Activated T-cell treated with anti-CD3 and anti-CD28 coated beads for 4 hours (primary cell): ENCODE measurements at places on chromosomes 16 and 17.
A peak's percentile ranks its signal among the peaks of the same experiment; 100 is the strongest.

DNA sequence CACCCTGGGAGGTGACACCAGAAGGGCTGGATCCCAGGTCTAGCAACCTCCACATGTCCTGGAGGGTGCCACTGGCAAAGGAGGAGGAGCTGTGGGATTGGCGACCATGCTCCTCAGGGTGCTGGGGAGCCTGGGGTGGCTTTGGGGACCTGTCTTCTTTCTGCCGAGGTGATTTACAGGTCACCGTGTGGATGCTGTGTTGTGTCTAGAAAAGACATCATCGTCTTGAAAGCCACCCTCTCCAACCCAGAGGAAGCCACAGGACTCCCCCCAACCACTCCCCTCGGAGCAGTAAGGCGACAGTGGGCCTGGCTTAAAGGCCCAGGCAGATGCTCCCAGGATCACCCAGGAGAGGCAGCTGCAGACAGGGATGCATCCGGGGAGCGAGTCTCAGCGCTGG, 29.7 kb upstream of the FASN start:
- DNase-seq, result no peak

GRCh38 chr16:27786221-27786922, 236.4 kb downstream of the KATNIP start:
- no peak for DNase-seq

DNA sequence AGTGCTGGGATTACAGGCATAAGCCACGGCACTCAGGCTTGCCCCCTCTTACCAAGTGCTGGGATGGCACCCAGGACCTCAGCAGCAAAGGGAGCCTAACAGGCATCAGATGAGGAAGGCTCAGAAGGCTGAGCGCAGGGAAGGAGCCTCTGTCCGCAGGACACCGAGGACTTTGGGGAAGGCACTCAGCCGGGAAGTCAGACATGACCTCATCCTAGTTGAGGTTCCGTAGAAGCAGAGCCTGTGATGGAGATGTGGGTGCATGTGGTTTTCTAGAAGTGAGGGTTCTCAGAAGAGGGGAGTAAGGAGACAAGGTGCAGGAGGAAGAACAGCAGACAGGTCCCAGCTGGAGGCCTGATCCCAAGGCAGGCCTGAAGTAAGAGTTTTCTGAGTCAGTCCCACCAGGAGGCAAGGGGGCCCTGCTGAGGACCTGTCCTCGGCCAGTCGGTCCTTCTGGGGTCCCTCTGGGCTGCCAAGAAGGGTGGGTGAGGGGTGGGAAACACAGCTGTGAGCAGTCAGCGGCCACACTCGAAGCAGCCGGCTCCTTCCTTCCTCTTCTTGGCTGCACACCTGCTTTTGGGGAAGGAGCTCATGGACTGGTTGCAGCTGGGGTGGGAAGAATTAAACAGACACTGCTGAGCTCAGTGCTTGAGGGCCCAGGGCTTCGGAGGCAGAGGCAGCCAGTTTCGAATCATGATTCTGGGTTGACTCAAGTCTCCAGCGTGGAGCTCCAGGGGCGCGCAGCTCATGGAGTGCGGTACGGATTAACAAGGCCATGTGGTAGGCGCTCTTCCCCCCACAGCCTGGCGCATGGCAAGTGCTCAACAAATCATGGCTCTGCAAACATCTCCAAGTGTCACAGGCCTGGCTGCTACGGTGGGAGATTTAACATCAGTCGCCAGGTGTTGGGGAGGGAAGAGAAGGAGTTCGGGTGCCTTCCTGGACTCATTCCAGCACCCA, 38.9 kb upstream of the SNN start:
- no peak for DNase-seq

- DNase-seq, result no peak
Observed at GRCh38 chr17:78735832-78736525, 46.1 kb downstream of the CYTH1 start.

- DNase-seq, result no peak
Observed at GRCh38 chr17:39704821-39705551, 5.1 kb downstream of the ERBB2 start.

- no peak for DNase-seq
Observed at GRCh38 chr16:80790751-80791150, 13.6 kb downstream of the CDYL2 start.

DNA sequence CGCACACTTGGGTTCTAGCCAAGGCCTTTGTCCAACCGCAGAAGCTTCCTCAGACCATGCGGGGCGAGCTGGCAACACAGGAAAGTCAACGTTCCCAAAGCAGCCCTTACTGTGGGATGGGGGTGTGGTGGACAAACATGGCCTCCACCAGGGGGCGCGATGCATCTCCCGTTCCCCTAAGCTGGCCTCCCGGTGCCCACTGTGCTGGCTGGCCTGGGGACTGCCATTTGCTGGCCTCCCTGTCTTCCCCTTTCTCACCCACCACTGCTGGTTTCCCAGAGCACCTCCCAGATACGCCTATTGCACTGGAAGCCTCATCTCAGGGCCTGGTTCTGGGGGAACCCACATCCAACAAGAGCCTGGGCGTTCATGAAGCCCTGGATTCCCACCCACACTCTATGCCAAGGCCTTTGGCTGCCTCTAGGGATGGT, 145.3 kb downstream of the IRF8 start:
- no peak for DNase-seq

DNA sequence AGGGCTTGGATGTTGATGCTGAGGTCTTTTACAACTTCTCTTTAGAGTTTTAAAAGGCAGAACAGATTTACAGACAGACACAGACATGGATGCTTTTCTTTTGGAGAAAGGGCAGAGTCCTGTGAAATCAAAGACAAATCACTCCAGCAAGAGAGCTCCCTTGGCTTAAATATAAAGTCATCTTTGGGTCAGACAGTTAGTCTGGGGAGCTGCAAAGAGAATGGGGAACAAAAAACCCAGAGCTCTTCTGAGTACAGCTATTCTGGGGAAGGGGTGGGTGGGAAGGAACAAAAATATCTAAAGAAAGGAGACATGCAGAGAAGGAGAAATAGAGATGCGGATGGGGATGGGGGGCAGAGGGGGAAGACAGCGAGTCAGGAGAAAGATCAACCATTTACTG, 266.6 kb downstream of the XYLT1 start:
- no peak for DNase-seq

DNA sequence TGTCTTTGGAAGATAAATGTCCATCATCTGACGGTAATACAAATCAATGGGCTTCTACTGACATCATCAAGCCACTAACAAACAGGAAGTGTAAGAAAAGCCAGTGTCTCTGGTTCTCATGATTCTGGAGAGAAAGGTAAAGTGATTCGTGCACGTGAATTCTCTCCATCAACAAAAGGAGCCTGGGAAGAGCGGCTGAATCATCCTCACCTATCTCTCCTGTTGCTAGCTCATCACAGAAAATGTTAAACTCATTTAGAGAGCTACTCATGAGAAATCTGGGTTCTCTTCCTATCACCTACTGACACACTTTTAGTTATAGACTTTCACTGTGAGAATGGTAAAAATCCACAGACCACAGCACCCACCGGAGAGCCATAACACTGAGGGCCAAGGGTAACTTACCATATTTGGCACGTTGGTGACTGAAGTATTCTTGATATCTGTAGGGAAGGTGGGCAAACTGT, 70.3 kb downstream of the CREBBP start:
- no peak for DNase-seq

GRCh38 chr16:75263291-75263962, 12.0 kb upstream of the BCAR1 start:
- DNase-seq, result no peak

DNA sequence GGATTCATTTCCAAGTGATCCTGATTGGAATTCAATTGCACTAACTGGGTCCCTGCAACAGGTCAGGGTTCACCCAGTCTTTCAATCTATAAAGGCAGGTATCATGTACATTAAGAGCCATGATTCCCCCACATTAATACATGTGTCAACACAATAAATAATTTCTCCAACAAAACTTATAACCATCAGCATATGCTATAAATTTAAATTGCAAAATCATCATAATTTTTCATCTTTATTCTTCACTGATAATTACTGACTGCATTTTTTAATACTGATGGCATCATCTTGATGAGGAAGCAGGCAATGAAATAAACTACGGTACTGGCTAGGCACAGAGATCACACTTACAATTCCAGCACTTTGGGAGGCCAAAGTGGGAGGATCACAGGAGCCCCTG, 59.4 kb downstream of the ZFHX3 start:
- no peak for DNase-seq

GRCh38 chr17:77556383-77557061, 402.0 kb upstream of the TNRC6C start:
- no peak for DNase-seq

DNA sequence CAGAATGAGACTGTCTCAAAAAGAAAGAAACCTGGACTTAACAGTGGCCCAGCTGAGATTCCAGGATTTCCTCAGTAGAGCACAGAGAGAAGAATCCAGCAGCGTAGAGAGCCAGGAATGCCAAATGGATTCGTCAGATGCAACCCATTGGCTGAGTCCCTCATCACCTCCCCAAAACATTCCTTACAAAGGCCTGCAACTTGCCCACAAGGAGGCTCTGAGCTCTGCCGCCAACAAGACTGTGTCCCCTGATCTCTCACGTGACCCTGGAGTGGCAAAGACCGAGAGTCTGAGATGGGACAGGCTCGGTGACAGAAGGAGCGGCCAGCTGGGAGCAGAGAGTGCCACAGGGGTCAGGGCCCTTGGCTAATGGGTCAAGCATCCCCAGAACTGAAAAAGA, 6.9 kb upstream of the CHMP6 start:
- DNase-seq, result no peak

DNA sequence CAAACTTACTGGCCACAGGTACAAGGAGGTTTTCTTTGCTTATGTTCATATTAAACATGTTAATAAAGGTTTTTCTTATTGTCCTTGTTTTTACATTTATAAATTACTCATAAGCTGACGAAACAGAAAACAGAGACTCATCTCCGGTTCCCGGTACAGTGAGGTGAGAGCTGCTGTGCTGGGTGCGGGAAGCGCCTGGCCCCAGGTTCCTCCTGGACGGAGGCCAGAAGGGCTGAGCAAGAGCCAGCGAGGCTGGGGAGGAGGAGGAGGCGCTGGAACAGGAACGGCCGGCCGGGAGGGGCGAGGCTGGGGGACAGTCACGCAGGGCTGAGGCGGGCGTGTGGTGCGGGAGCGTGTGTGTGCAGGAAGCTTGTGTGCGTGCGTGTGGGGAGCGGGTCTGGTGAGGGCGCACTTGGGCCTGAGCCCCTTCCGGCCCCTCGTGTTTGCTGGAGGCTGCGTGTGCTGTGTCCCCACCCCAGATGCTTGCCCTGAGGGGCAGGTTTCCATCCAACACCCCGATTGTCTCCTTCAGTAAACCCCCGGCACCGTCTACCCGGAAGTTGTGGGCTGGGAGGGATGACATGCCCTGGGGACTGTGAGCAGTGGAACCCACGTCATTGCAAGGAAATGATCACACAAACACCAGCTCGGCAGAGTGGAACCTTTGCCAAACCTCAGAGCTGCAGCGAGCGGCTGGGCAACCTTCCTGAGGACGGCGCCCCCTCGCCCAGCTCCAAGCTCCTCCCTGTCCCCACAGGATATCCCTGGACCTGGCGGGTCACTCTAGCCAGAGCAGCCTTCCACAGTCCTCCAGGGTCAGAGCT, 19.5 kb downstream of the CD7 start:
- DNase-seq, result peak; percentile 88

GRCh38 chr16:85824161-85825135, 25.0 kb downstream of the COX4I1 start:
- DNase-seq, result no peak

DNA sequence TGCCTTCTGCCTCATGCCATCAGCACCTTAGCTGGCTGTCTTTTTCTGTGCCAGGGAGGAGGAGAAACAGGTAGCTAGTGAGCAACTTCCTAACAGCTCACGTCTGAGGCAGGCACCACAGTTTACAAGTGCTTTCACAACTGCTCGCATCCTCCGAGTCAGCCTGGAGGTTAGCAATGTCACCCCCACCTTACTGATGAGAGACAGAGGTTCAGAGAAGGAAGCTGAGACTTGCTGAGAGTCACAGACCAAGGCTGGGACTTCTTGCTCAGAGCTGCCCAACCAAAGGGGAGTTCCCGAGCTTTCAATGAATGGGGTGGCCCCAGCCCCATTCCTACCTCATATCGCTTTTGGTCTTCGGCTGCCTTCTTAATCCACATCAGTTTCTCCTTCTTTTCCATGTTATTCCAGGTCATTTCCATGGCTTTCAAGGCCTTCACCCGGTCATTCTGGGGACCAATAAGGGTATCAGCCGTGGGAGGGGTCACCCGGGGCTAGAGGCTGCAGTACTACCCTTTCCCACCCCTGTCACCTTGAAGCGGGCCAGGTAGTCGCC, 9.6 kb downstream of the UBTF start:
- DNase-seq, result no peak

DNA sequence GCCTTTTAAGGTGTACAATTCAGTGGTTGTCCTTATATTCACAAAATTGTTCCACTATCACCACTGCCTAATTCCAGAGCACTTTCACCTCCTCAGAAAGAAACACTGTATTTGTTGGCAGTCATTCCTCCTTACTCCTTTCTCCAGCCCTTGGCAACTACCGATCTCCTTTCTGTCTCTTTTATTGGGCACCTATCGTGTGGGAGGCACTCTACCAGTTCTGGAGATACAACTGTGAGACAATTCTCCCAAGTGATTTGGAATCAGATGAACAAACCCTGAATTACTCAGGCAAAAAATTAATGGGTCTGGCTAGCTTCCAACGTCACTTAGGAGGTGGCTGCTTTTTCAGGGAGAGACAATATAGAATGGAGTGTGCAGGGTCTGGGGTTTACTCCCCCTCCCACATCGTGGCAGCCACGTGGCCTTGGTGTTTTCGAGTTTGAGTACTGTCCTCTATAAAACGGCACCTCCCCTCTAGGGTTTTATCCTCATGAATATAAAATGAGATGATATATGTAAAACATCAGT, 63.9 kb downstream of the SHISA9 start:
- no peak for DNase-seq

GRCh38 chr17:29643817-29644160, 21.1 kb upstream of the CORO6 start:
- no peak for DNase-seq

DNA sequence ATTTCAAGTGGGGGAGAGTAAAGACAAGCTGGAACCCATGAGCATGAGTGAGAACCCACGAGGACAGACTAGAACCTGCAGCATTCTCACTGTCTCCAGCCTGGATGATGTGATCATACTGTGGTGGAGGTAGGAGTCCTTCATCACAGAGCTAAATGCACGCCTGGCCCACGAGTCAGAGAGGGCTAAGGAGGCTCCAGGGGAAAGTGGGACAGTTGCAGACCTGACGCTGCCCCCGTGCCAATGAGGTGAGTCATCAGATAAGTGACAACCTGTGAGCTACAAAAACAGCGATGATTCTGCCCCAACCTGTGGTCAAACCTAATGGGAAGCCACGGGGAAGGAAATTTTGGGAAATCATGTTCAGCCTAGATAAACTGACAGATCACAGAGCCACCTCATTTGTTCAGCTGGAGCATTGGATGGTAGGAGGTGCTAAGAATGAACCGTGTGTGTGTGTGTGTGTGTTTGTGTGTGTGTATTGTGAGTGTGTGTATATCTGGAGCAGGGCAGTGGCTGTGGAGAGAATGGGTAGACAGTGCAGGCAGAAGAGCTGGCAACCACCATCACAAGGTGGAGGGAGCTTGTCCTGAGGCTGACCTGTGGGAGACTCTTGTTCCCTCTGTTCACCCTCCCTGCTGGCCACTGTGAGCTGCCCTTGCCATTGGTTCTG, 131.8 kb downstream of the UTP18 start:
- no peak for DNase-seq

GRCh38 chr16:55333684-55334083, 9.7 kb downstream of the IRX6 start:
- no peak for DNase-seq

- no peak for DNase-seq
Observed at GRCh38 chr17:36011201-36011600, 6.6 kb downstream of the CCL23 start.

- no peak for DNase-seq
Observed at GRCh38 chr17:27915709-27916108, 22.5 kb upstream of the LYRM9 start.

- no peak for DNase-seq
Observed at GRCh38 chr17:10130263-10130662, 68.1 kb downstream of the GAS7 start.
